ENCODE measurements at places on chromosomes 2 and 18.

GRCh38 chr2:96528006-96528699 is 8.4 kb upstream of the ARID5A start:
- no peak for DNase-seq

GRCh38 chr2:167855211-167855610 is 392.2 kb downstream of the STK39 start:
- no peak for DNase-seq

DNA sequence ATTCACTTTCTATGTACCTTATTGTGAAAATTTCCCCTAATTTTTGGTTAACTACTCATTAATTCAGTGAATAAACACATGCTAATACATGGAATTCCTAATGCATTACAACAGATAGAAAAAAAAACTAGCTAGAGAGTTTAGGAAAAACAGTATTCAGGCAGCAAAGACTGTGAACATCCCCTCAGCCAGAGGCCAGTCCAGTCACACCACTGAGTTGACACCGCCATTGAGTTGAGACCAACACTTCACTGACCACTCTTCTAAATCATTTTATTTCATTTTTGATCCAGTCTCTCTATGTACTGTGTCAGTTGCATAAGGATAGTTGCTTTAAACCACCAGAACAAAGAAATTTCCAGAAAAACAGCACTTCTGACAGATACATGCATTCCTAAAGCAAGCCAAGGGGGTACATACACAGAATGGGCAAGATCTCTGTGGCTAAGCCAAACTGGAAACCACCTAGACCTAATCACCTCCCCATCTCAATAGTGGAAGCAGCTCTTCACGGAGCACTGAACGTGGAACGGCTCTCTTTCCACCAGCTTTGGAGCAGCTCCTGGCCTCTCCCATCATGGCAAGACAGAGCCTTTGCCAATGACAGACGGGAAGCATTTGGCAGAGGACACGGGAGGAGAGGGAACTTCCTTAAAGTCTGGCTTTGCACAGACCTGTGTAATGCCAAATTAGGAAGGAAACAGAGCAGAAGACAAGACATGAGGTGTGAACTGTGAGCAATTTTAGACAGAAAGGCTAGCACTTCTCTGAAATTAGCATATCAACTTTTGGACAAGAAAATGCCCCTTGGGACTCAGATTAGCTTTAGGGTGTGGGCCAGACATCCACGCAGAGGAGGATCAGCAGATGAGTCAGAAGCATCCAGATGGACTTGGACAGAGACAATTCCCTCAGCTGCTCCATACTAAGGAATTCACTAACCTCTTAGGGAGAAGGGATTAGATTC is 36.4 kb downstream of the CACNB4 start:
- no peak for DNase-seq

DNA sequence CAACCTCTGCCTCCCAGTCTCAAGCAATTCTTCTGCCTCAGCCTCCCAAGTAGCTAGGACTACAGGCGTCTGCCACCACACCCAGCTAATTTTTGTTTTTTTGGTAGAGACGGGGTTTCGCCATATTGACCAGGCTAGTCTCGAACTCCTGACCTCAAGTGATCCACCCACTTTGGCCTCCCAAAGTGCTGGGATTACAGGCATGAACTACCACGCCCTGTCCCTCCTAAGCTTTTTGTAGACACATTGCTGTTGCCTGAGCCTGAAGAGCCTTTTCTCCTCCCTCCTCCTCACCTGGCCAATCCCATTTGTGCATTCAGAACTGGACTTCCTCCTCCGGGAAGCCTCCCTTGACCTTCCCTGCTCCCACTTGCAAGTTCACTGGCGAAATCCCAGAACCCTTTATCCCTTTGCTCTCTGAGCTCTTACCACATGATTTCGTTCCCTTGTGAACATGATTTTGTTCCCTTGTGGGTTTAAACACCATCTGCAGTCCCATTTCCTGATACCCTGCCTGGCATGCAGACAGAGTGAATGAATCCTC is 2.6 kb downstream of the C2orf72 start:
- DNase-seq, result no peak

DNA sequence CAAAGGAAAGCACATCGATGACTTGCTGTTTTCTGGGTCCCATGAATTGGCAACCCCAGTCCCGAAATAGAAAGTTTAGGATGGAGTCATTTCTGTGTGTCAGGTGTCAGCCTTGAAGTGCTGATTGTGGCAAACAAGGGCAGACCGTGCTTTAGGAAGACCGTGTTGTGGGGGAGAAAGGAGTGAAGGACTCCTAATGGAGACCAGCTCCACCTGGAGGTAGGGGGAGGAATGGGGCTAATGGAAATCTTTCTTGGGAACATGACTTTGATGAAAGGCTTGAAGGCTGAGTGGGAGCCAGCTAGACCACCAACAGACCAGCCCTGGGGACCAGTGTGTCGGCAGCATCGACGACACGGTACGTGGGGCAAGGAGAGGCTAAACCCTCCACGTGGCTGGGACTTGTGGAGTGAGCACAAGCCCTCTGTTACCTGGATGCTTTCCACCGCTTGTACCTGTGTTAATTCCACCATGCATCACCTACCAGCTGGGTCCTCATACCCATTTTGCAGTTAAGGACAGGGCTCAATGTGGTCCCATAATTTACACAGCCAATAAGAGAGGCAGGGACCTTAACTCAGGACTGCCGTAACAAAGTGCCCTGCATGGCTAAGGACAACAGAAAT is 104.2 kb downstream of the SH3BP4 start:
- no peak for DNase-seq

DNA sequence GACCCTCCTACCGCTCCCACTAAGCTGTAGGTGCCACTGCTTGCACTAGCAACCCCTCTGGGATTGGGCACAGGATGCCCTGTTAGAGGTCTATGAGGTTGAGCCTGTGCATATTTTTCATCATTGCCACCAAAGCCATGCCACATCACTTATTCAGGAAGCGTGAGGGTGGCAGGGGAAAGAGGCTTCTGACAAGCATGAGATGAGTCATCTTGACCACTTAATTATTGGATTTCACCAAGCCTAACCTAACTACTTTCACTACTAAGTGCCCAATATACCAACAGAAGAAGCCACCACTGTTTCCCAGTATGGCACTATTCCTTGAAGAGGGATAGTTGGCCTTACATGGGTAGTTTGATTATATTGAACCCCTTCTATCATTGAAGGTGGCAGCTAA is 181.3 kb upstream of the EPHA4 start:
- no peak for DNase-seq

DNA sequence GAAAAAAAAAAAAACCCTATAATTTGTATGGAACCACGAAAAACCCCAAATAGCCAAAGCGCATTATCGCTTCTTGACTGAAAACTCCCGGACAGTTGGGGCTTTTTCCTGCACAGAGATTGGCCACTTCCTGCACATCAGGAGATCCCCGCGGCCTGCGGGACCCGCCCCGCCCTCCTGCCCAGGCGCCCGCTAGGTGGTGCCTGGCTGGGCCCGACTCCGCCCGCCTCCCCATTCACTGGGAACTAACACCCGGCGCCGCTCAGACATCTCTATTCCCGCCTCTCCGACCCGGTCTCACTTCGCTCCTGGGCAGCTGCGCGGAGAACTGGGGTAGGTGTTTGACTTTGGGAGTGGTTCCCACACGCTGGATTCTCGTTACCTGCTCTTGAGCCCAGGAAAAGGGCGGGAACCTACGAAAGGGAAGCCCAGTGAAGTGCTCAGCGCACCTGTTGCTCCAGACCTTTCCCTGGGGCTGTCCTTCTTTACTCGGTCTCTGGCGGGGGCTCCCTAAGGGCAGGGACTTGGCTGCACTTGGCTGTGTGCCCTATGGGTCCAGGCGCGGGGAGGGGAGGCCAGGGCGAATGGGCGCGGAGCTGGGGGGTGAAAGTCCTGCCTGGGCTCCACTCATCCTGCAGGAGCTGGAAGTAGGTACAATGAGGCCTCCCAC is at the start of gene HMSD:
TSS of gene HMSD (plus strand) at position 234 of the 670 bp plus-strand sequence. CDS start 4,155 bp downstream, outside the sequence.
- DNase-seq, result peak; percentile 92

- DNase-seq, result no peak
These were observed 1.5 kb downstream of the ADD2 start for GRCh38 chr2:70766357-70767078.

DNA sequence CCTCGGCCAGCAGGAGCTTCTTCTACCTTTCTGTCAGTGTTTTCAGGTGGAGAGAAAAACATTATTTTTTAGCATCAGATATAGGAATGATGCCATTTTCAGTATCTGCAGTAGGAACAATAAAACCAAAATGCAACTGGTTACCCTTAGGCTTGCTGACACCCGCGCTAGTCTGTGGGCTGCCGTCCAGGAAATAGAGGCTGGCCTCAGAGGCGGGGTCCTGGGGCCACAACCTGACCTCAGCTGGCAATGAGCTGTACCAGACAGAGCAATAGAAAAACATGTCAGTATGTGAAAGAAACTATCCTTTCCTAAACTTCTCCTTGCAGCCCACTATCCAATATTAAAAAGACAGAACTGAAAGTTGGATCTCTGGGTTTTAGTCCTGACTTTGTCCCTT is 4.6 kb upstream of the ST6GAL2 start:
- DNase-seq, result no peak

- DNase-seq, result no peak
These were observed 205.5 kb upstream of the FOSL2 start for GRCh38 chr2:28187186-28187585.

DNA sequence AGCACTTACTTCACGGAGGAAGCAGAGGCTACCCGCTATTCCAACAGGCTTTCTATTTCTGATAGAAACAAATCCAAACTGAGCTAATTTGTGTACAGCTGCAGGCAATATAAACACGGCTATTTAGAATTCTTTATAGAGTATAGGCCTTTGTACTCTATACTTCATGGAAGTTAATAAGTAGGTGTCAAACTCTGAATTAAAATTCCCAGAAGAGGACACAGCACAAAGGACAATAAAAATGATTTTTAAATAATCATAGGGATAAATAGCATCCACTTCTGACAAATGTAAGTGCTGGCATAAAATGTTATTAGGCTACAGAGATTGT is 261.5 kb downstream of the AFF3 start:
- peak; percentile 47 for DNase-seq

GRCh38 chr2:60439219-60439974 is 114.1 kb downstream of the BCL11A start:
- DNase-seq, result no peak
